Neural crest cell (in vitro differentiated cells): ENCODE measurements at places on chromosomes 1 and 21.

DNA sequence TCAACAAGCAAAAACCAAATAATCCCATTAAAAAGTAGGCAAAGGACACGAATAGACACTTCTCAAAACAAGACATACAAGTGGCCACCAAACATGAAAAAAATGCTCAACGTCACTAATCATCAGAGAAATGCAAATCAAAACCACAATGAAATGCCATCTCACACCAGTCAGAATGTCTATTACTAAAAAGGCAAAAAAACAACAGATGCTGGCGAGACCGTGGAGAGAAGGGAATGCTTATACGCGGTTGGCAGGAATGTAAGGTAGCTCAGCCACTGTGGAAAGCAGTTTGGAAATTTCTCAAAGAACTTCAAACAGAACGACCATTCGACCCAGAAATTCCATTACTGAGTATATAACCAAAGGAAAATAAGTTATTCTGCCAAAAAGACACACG is 145.1 kb upstream of the EDN2 start:
- DNase-seq: no peak

DNA sequence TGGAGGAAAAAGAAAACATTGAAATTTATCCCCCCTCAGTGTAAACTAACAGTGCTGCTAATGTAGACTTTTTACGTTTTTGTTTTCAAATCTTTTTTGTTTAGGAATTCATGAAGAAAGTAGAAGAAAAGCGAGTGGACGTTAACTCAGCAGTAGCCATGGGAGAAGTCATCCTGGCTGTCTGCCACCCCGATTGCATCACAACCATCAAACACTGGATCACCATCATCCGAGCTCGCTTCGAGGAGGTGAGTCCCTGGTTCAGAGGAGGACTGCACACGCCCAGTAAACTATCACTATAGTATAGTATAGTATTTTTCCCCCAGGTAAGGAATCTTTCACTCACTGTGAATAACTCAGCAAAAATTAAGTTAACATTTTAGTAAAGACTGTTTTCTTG is 37.8 kb upstream of the BMP8A start:
- no peak for DNase-seq

- no peak for DNase-seq
These were observed 85.1 kb downstream of the KCNN3 start for GRCh38 chr1:154784924-154785531.

DNA sequence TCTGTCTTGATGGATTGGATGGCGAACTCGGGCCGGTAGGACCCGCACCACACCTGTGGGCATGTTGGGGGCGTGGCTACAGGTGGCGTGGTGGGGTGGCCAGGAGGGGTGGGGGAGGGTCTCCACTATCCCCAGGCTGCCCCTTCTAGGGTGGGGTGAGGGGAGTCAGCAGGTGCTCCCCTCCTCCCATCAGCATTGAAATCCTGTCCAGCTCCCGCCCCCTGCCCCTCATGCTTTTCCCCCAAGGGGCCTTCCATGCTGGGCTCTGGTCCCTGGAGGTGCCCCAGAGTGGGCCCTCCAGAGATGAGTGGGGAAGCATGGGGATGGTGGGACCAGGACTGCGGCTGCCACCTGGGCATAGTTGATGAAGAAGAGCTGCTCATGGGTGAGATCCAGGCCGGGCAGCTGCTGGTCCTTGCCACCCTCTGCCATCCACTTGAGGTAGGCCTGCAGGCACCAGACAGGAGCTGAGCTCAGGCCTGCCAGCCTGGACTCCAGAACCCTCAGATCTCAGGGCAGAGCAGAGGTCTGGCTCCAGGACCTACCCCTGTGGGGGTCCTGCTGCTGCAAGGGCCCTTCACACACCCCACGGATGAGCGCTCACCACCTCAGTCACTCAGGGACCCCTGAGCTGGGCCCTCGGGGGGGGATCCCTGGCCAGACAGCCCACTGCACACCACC is 5.1 kb downstream of the PRXL2B start:
- no peak for DNase-seq

DNA sequence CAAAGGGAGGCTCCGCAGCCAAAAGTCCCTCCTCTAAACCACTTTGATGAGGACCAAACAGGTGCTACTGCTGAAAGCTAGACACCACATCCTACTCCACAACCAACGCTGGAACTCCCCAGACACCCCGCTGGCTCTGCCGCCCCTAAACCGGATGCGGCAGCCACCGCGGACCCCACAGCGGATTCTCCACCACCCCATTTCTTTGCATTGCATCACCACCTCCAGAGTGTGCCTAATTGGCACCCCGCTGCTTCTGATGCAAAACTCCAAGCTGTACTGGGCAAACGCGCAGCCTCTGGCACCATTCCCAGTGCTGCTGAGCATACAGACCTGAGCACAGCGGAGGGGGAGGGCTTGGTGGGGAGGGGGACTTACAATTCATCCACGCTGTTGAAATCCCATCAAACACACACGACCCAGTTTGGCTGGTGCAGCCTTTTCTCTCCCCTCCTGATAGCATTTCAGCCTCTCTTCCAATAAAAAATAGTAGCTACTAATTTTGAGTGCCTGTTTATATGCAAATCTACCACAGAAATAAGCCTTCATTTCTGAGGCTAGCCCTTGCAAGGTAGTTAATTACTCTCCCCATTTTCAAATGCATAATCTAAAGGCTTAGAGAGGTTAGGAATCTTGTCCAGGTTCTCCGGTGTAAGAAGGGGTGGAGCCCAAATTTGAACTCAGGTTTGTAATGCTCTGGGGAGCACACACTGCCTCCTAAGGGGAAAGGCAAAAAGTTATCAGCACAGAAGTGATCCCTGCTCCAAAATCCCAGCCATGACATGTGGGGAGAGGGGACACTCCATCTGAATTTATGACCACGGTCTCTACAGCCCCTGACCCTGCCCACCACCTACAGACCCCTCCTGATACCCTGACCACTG is 12.2 kb upstream of the RGS16 start:
- DNase-seq: no peak

GRCh38 chr1:161001525-161001924 is 19.4 kb downstream of the F11R start:
- no peak for DNase-seq

DNA sequence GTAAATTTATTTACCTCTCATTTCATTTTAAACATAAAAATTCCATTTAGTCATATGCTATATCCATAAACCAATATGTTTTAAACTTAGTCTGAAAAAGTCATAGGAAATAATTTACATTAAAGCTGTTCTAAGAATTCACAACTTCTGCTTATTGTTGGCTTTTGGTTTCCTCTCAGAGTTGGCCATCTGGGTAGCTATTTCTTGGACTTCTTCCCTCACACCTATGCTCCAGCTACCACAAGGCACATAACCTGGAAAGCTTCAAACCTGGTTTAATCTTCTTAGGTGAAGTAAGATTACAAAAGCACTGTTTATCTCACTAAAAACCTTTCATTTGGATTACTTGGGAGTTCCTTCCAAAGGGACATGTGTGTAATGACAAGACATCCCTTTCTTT is 29.8 kb downstream of the RBM11 start:
- DNase-seq: no peak

DNA sequence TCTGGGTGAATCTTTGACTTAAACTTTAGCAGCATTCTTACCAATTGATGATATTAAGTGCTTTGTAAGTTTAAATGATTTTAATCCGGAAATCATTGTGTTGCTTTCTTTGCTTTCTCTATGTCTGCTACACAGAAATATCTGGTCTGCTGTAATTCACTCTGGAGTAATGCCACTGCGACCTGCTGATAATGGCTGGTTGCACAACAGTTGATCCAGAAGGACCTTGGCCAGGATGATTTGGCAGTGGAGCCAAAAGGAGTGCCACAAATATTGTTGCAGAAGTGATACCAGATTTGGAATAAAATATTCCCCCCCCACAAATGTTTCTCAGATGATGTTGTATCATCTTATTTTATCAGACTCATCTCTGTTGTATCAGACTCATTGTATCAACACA is 2063.9 kb downstream of the MRPL39 start:
- DNase-seq: no peak

DNA sequence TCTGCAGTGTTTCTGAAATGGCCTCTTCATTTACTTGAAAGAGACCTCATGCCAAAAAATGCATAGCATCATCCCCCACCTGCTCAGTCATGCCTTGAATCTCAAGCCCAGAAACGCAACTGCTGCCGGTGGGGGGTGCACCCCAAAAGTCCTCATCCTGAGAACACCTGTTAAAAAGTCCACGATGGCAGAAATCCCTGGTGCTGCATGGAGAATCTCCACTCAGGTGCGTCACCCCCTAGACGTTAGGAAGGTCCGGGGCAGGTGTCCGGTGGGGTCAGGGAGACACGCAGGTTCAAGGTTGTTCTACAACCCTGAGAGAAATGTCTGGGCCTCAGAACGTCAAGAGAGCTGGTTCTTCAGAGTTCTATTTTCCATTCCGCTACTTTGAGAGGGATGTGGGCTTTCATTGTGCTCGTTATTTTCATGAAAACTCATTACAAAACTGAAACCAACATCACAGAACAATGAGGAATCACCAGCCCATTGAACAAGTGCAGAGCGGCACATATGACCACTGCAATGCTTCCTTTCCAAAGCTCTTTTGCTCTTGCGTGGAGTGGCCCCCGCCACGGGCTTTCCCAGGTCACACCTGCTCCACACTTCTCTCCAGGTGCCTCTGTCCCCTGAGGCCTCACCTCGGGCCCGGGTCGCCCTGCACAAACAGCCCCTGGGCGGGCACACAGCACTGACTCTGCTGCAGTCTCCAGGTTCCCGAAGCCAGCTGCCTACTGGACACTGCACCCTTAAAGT is 201.9 kb downstream of the TOMM20 start:
- DNase-seq: no peak

DNA sequence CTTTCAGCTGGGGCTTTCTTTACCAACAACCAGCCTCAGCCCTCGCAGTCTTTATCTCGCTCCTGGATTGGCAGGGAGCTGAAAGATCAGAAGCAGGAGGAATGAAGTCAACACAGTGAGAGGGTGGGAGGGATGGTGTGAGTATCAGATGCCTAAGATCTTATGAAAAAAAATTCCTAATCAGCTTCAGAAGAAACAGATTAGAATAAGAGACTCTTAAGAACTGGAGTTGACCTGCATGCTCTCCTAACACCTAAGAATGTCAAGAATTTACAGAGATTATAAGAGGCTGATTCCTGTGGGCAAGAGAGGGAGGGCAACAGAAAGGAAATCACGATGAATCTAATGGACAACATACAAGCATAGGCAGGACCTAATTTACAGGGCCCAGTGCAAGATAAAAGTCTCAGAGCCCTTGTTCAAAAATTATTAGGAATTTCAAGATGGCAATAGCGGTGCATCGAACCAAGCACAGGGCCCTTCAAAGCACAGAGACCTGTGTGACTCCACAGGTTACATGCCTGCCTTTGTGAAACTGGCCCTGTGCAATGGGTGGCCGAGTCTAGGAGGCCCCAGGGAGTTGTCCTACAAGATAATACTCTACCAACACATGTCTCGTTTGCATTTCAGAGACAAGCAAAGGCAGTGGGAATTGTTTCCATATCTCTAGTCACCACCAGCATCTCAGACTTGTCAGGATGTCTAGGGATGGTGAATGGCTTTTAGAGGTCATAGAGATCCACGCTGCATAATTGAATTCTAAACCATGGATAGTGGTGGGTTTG is 65.3 kb upstream of the PPP2R5A start:
- DNase-seq: no peak

DNA sequence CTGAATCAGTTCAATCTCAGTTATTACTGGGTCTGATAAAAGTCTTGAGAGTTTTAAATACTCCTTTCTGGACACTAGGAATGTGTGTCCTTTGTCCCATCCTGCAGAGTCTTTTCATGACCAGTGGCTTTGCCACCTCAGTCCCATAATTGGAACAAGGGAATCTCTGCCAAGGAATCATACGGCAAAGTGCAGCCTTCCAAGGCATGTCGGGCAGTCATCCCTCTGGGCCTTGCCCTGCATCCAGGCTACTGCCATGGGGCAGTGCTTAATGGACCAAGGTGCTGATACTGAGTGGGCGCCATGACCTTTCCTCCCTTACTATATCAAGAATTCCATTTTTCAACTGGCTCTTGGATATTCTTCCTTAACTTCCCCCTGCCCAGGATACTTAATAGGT is 195.3 kb downstream of the ZC3H11B start:
- no peak for DNase-seq

DNA sequence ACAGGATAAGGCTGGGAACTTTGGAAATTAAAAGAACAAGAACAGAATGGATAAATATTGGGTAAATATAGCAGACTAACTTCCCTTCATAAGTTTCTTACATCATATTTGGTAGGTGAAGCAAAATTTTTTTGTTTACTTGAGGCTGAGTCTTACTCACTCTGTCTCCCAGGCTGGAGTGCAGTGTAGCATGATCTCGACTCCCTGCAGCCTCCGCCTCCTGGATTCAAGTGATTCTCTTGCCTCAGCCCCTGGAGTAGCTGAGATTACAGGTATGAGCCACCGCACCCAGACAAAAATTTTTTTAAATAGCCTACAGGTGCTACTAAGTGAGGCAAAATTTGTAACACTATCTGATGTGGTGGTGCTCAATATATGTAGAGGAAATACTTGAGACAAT is 50.7 kb downstream of the TM2D1 start:
- DNase-seq: no peak

GRCh38 chr1:54413295-54413694 is 7.1 kb upstream of the SSBP3 start:
- DNase-seq: no peak

- DNase-seq: no peak
These were observed 10.8 kb upstream of the HMGCL start for GRCh38 chr1:23836037-23836436.

- DNase-seq: no peak
These were observed 86.7 kb upstream of the PALMD start for GRCh38 chr1:99559166-99559565.

DNA sequence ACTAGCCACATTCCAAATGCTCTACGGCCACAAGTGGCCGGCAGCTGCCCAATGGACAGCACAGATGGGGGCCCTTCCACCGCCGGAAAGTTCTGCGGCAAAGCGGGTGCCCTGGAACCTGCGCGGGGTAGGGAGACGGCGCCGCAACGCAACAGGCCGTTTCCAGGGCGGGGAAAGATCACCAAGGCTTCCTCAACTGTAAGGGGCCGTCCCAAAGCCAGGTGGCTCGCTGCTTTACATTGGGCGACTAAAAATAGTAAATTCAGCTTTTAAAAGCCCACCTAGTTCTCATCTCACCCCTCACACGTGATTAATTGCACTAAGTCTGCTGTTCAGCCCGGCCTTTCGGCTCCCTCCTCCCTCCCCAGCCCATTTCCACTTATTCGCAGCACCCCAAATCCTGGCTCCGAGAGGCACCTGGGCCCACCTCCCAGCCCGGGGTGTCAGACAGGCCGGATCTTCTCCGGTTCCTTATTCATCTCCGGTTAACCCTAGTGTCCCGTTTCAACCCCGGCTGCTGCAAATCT is 643 bp downstream of the CFAP298 start:
- peak; percentile 22 for DNase-seq

GRCh38 chr1:207920444-207921021 is 9.6 kb upstream of the CD34 start:
- no peak for DNase-seq

GRCh38 chr1:168320800-168321450 is 40.2 kb downstream of the TBX19 start:
- DNase-seq: no peak
